ENCODE measurements at places on chromosomes 4 and X. TPM values are rescaled to one million over a fixed set of nuclear protein-coding genes. Genes with fewer than 3 reads are reported as not detected.

DNA sequence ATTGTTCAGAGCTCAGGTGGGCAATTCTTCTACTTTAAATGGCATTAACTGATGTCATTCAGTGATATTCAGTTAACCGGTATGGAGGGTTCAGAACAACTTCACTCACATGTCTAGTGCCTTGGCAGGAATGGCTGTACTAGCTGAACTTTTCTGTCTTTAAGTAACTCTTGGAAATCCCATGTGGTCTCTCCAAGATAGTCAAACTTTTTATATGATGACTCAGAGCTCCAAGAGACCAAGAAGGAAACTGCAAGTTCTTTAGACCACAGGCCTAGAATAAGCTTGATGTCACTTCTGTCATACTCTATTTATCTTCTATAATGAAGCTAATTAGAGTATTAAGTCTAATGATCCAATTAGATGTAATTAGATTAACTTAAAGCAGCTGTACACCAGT is 24.9 kb downstream of the LHFPL1 start:
- no peak for DNase-seq

The REPS2 gene
- 6.3 TPM for total RNA-seq

DNA sequence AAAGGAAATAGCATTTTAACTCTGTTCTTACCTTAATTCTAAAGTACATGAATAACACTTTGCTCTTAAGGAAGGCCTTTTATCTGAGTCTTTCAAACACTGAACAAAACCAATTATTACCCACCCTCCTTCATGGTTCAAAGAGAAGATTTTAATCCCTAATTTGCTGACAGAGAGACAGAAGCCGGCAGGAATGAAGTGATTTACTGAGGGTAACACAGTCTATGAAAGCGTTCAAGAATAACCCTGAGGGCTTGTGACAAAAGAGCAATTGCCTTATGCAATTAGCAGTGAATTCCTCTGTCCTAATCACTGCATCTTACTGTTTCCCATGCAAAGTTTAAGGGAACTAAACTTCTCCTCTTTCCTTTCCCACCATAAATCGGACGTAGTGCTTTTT is 144.1 kb downstream of the PACRGL start:
- no peak for DNase-seq

DNA sequence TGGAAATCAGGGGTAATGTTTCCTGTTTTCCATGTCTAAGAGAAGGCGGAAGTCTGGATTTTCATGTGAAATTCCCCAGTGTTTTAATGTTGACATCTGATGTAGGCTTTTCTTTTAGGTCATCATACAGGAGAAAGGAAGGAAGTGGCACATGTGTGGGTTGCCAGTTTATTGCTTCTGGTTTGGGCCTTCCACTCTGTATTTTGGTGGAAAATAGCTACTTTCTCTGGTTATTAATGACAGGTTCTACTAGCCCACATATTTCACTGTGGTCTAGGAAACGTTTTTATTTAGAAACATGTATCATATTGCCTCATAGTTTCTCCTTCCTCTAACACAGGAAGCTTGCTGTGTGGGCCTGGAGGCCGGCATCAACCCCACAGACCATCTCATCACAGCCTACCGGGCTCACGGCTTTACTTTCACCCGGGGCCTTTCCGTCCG is 7.2 kb downstream of the PDHA1 start:
- DNase-seq: no peak

DNA sequence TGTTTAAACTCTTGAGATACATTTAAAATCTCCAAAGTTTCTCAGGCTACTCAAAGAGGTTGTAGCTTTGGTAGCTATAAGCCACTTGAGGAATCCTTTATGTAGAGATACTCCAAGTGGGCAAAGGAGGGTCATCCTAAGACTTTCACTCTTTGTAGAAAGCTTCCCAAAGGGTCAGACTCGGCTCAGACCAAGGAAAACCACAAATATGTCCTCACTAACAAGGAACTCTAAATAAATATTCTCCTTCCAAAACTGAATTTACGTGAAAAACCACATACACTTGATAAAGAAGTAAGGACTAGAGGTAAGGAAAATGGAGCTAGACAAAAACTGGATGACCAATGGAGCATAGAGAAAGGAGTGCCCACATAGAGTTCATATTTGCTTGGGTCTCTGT is 41.7 kb upstream of the DDX60 start:
- DNase-seq: no peak

The TSPAN7 gene
- not detected for total RNA-seq

The APLN gene
- total RNA-seq: 11.6 TPM

The BEX5 gene
- 0.18 TPM for total RNA-seq

GRCh38 chr4:6478546-6479220 is 6.3 kb upstream of the PPP2R2C start:
- no peak for DNase-seq

DNA sequence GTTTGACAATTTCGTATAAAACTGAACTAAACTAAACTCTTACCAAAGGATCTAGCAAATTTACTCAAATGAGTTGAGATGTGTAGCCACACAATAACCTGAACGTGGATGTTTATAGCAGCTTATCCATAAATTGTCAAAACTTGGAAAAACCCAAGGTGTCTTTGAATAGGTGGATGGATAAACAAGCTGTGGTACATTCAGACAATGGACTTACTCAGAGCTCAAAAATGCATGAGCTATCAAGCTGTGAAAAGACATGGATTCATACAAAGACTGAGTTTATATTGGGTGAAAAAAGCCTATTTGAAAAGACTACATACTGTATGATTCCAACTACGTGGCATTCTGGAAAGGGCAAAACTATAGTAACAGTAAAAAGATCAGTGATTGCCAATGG is 69.5 kb downstream of the LARP1B start:
- DNase-seq: peak; percentile 6

GRCh38 chr4:177596035-177596434 is 153.8 kb upstream of the AGA start:
- DNase-seq: peak; percentile 86

The JADE1 gene
- total RNA-seq: 10.8 TPM

- DNase-seq: no peak
Measured at GRCh38 chr4:152947311-152947710, 11.2 kb downstream of the FHDC1 start.

- no peak for DNase-seq
Measured at GRCh38 chrX:54288968-54289367, 68.9 kb downstream of the WNK3 start.

DNA sequence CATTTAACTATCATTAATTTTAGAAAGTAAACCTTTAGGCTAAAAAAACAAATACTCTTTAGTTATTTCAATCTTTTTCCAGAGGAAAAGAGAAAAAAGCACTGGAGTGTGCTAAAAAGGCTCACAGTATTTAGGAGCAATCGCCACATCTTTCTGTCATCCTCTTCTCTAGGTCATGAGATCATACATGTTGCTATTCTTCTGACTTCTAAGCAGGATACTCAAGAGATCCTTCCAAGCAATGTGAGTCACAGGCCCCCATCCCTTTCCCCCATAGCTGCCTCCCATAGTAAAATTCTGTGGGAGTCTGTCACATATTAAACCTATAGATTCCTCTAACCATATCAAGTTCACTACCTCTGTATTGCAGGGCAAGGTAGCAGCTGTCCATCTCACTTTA is 7.7 kb downstream of the EDNRA start:
- no peak for DNase-seq
